ENCODE measurements at places on chromosomes 13 and 19.

GRCh38 chr19:7690779-7691258, 10.2 kb downstream of the TRAPPC5 start:
- DNase-seq, result no peak

DNA sequence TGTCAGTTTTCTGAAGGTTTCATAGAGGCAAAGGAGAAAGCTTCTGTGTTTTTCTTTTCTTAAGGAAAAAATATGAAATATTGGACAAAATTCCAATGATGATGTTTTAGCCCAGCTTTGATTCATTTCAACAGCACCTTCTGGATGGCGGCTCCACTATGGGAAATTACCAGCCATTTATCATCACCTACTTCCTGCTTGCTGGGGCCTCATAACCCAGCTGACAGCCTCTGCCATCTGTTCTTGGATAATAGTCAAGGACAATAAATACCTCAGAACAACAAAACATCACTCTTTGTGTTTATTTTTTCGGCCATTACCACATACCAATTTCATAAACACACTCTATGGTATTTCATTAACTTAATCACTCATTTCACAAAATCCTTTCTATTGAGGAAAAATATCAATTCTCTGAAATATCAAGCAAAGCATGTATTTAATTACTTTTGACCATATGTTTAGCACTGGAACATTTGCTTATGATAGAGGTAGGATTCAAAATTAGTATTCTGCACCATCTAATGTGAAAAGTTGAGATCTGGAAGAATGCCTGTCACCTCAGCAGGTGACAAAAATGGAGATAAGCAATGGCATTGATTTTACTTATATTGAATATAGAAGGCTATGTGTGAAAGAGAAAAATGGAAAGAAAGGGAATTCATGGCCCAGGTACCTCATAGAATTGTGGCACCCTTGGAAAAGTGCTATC, 629.7 kb downstream of the LIG4 start:
- DNase-seq, result no peak

GRCh38 chr13:109610517-109610916, 175.9 kb downstream of the IRS2 start:
- peak; percentile 71 for DNase-seq

GRCh38 chr13:79684371-79684770, 203.4 kb downstream of the NDFIP2 start:
- DNase-seq, result no peak

GRCh38 chr13:30689752-30690151, 45.6 kb upstream of the ALOX5AP start:
- DNase-seq, result no peak
